Central memory CD8-positive, alpha-beta T cell (primary cell): ENCODE measurements at places on chromosomes 1 and 21.

- DNase-seq, result no peak
These were observed 31.6 kb upstream of the RPTN start for GRCh38 chr1:152190589-152190988.

- no peak for DNase-seq
These were observed 90.6 kb downstream of the SDCCAG8 start for GRCh38 chr1:243346468-243346867.

- no peak for DNase-seq
These were observed 1.4 kb downstream of the NIT1 start for GRCh38 chr1:161119092-161119903.

GRCh38 chr1:158285756-158286241, 3.9 kb upstream of the CD1C start:
- DNase-seq, result no peak

DNA sequence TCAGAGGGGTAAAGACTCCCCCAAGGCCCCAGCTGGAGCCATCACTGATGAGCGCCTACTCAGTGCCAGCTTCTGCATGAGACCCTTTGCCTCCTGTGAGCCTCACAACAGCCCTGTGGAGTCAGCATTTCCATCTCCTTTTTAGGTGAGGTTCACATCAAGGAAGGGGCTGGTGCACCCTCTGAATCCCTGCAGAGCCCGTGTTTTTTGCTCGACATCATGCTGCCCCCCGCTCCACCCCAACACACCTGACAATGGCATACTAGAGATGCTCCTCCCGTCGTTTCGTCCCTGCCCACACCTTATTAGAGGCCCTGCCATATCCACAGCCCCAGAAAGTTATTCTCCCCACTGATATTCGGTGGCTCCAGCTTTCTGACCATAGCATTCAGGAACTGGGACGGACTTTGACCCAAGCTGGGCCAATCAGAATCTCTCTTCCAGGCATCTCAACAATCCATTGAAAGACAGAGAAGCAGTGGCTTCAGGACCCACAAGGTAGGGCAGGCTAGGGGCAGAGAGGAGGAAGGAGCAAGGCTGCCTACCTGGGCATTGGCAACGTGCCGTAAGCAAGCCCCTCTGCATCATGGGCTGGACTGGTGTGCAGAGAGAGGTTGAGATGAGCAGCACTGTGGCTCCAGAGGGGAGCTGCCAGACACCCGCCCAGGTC, 32.7 kb downstream of the EPHA10 start:
- DNase-seq, result no peak

- no peak for DNase-seq
These were observed 9.3 kb downstream of the HES2 start for GRCh38 chr1:6410248-6410893.

- DNase-seq, result no peak
These were observed 1.5 kb downstream of the MORC3 start for GRCh38 chr21:36321325-36322082.

- no peak for DNase-seq
These were observed 3895.3 kb downstream of the SRGAP2C start for GRCh38 chr1:125080077-125080476.

GRCh38 chr1:200693327-200693726, 23.6 kb upstream of the DDX59 start:
- no peak for DNase-seq

DNA sequence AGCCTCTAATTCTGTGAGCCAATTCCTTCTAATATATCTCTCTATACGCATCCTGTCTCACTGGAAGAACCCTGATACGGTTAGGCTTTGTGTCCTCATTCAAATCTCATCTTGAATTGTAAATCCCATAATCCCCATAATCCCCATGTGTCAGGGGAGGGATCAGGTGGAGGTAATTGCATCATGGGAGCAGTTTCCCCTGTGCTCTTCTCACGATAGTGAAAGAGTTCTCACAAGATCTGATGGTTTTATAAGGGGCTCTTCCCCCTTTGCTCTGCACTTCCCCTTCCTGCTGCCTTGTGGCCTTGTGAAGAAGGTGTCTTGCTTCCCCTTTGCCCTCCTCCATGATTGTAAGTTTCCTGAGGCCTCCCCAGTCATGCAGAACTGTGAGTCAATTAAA, 116.1 kb downstream of the MRPS6 start:
- DNase-seq, result no peak

- no peak for DNase-seq
These were observed 363.6 kb downstream of the PLPP3 start for GRCh38 chr1:56215771-56216170.
